ENCODE measurements at places on chromosomes 2 and 18. TPM values are rescaled to one million over a fixed set of nuclear protein-coding genes. Genes with fewer than 3 reads are reported as not detected.
A peak's percentile ranks its signal among the peaks of the same experiment; 100 is the strongest.

- DNase-seq = no peak
- H3K4me3 ChIP-seq = no peak overlapping the region
- no peaks in the 10 kb centered on the region for H3K36me3 ChIP-seq
- no peak overlapping the region for H3K27ac ChIP-seq
These were observed 21.0 kb downstream of the ZSWIM2 start for GRCh38 chr2:186827862-186828492.

- no peak overlapping the region for H3K4me3 ChIP-seq
- no peak for DNase-seq
- no peak overlapping the region for H3K27ac ChIP-seq
These were observed 73.1 kb downstream of the FTCDNL1 start for GRCh38 chr2:199777916-199778315.

The STRN gene
- 25.9 TPM for total RNA-seq

- no peaks in the 10 kb centered on the region for H3K27me3 ChIP-seq
- H3K36me3 ChIP-seq = peaks cover 32% of the 10 kb centered on the region
- H3K4me3 ChIP-seq = peak overlapping the region; percentile 32
- H3K4me1 ChIP-seq = peaks cover 59% of the 10 kb centered on the region
- no peak for DNase-seq
These were observed 288.6 kb downstream of the PHLPP1 start for GRCh38 chr18:63003899-63004298.

The AAMP gene
- total RNA-seq = 117 TPM

GRCh38 chr18:67525328-67526099 is 9.0 kb upstream of the DSEL start:
- H3K27ac ChIP-seq = peak overlapping the region; percentile 65
- peak; percentile 70 for DNase-seq
- H3K4me1 ChIP-seq = peaks cover 25% of the 10 kb centered on the region
- no peak overlapping the region for H3K4me3 ChIP-seq
- no peaks in the 10 kb centered on the region for H3K36me3 ChIP-seq
- no peaks in the 10 kb centered on the region for H3K27me3 ChIP-seq

DNA sequence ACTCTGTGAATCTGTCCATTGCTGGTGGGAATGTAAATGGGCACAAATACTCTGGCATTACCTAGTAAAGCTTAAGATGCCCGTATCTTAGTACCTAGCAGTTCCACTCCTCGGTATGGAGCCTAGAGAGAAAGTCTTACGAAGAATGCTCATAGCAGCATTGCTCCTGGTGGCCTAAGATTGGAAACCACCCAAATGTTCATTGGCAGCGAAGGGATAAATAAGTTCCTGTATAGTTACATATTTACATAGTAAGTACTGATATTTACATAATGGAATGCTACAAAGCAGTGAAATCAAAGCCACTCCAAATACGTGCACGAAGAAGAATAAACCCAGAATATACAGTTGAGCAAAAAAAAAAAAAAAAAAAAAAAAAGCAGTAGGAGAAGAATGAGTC is 46.7 kb upstream of the PDIA6 start:
- H3K36me3 ChIP-seq = no peaks in the 10 kb centered on the region
- H3K4me1 ChIP-seq = no peaks in the 10 kb centered on the region
- H3K27ac ChIP-seq = no peak overlapping the region
- DNase-seq = no peak

GRCh38 chr2:177340158-177340557 is 52.4 kb upstream of the AGPS start:
- no peak overlapping the region for H3K4me3 ChIP-seq
- peaks cover 14% of the 10 kb centered on the region for H3K36me3 ChIP-seq
- no peak for DNase-seq
- H3K27ac ChIP-seq = peak overlapping the region; percentile 13
- H3K4me1 ChIP-seq = peaks cover 28% of the 10 kb centered on the region
- no peaks in the 10 kb centered on the region for H3K27me3 ChIP-seq

The CDC42EP3 gene
- 29.4 TPM for total RNA-seq

DNA sequence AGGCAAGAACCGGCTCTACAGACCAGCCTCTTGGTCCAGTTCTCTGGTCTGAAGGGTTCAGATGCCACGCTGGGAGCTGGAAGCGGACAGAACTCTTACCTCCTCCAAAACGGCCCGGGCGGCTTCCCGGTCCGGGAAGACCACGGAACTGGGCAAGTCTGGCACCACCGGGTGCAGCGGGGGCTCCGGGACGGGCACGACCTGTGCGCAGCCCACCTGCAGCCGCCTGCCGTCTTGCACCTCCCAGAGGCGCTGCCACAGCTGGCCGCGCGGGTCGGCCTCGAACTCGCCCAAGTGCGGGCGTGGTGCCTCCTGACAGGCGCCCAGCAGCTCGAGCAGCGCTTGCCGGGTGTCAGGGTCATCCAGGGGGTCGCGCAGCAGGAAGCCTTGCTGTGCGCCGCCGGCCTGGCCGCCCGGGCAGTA is 773 bp downstream of the CMPK2 start:
- H3K4me3 ChIP-seq = peak overlapping the region; percentile 78
- H3K4me1 ChIP-seq = peaks cover 14% of the 10 kb centered on the region
- H3K27ac ChIP-seq = no peak overlapping the region
- no peaks in the 10 kb centered on the region for H3K27me3 ChIP-seq
- H3K36me3 ChIP-seq = peaks cover 9% of the 10 kb centered on the region
- DNase-seq = no peak

DNA sequence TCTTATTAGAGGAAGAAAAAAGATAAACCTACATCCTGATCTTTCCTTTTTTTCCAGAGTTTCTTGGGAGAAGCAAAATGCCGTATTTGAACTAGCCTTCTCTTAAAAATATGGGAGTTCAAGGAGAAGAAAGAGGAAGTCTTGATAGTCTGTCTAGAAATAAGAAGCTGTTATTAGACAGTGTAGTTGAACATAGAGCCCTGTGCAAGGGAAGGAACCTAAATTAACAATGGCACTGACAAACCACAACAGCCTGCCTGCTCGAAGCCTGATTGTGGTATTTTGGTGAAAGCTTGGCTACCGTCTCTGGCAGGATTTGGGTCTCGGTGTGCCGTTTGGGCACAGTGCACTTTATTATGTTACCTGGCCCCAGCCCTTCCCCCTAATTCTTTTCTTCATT is 17.1 kb downstream of the SMARCAL1 start:
- H3K36me3 ChIP-seq = peaks cover 17% of the 10 kb centered on the region
- no peak overlapping the region for H3K27ac ChIP-seq
- DNase-seq = no peak
- H3K27me3 ChIP-seq = no peaks in the 10 kb centered on the region
- H3K4me3 ChIP-seq = no peak overlapping the region
- no peaks in the 10 kb centered on the region for H3K4me1 ChIP-seq

DNA sequence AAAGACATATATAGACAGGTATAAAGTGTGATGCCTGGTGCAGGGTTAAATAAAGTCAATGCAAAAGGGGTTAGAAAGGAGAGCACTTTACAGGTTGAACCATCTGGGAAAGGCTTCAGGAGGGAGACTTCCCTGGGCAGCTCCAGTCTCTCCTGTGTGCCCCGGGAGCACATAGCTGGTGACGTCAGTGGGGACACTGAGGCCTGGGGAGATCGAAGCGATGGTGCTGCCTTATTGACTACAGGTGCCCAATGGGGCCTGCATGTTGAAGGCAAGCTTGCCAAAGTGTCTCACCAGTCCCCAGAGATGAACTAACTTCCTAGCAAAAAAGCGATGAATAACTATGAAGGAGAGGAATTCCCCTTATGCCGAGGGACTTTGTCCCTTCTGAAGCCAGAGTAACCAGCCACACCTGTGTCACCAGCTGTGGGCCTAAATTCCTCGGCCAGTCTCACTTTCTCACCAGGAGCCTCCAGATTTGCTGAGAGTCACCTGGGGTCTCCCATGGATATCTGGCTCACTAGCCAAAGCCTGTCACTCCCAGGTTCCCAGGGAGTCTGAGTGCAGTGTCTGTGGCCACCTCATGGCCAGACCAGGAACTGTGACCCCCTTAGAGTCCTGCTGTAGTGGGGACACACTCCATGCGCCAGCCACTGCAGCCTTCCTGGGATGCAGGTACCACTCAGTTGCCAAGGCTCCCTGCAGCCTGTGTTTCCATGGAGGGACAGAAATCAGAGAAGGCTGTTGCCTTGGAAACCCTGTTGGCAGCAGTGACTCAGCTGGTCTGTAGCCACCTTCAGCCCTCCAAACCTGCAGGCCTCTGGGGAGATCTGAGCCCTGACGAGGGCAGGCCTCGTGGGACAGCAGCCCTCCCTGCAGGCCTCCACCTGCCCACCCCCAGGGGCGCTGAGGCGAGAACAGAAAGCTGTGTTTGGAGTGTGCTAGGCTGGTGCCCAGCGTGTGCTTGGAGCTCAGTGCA is 128.7 kb downstream of the CTIF start:
- DNase-seq = peak; percentile 33
- peaks cover 25% of the 10 kb centered on the region for H3K4me1 ChIP-seq
- H3K27ac ChIP-seq = no peak overlapping the region
- no peaks in the 10 kb centered on the region for H3K27me3 ChIP-seq

DNA sequence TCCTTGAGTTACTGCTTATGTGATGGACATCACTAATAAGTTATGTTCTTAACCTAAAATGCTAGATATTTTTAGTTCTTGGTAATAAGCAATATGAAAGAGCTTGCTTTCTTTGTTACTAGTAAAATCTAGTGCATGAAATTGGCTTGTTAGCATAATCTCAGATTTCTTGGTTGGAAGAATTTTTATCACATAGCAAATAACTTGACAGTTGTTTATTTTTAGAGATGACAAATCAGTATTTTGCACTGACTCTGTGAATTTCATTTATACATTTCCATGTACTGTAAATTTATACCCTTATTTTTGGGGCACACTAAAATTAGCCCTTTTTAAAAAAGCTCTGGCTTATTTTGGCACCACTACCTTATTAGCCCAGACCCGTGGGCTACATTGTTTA is 45.6 kb downstream of the LCLAT1 start:
- H3K27ac ChIP-seq = no peak overlapping the region
- H3K4me3 ChIP-seq = no peak overlapping the region
- no peaks in the 10 kb centered on the region for H3K27me3 ChIP-seq

DNA sequence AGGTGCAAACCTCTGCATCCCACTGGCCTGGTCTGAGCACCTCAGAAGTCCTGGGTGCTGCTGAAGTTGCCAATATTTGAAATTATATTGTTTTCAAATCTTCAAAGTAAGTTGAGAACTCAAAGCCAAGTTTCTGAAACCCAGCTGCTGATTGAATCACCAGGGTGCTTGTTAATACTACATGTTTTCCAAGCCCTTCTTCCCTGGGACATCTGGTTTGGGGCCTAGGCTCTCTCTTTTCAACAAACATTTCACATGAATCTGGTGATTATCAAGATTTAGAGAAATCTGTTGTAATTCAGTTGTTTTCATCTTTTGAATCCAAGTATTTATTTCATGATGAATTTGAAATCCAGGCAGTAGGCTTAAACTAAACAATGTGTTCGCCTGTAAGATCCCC is 24.4 kb downstream of the MLPH start:
- H3K4me1 ChIP-seq = peaks cover 20% of the 10 kb centered on the region
- no peak overlapping the region for H3K27ac ChIP-seq
- H3K4me3 ChIP-seq = no peak overlapping the region
- no peak for DNase-seq
- peaks cover 10% of the 10 kb centered on the region for H3K36me3 ChIP-seq

DNA sequence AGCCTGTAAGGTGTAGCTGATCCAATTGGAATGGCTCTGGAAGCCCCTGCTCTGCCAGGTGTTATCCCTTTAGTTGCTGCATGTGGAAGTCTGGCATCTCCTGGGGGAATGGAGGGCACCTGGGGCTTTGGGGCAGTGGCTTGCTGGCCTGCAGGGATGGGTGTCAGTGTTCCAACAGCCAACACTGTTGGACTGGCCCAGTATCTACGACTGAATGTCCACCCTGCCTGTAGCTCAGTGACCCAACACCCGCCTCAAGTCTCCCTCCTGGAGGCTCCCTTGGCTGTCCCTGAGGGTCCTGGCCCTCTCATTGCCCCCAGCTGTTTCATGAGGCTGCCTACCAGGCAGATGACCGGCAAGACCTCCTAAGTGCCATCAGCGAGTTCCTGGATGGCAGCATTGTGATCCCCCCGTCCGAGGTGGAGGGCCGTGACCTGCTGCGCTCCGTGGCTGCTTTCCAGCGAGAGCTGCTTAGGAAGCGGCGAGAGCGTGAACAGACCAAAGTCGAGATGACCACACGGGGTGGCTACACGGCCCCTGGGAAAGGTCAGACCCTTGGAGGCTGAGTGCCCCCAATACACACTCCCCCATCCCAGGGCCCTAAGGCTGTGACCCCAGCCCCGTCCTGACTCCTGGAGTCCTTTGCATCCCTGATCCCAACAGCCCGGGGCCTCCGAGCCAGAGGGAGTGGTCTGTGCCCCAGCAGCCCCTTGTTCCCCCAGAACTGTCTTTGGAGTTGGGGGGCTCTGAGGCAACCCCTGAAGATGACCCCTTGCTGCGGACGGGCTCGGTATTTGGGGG is 7.7 kb downstream of the SLC4A3 start:
- H3K4me1 ChIP-seq = peaks cover 8% of the 10 kb centered on the region
- H3K4me3 ChIP-seq = no peak overlapping the region
- H3K27ac ChIP-seq = no peak overlapping the region

DNA sequence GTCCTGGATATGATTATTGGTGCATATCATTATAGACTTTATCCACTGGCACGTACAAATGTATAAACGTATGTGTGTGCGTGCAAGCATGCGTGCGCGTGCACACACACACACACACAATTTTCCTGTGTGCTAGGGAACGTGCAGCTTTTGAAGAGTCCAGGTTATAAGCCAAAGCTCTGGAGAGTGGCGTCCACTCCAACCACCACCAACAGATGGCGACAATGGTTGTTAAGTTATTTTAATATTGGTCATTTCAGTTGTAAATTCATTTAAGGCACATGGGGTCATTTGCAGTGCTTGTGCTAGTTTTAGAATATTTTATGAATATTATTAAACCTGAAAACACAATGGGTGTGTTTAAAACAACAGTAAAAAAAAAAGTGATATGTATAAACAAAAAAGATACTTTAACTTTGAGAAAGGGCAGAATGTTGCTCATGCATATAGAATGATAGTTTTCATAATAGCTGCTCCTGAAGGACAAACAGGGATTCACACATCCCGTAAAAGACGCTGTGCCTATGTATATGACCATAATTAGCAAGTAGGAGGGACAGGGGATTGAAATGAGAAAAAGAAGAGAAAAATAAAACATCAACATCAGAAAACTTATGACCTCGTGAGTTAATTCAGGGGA is 124.2 kb upstream of the ITGB6 start:
- H3K4me3 ChIP-seq = no peak overlapping the region
- no peak overlapping the region for H3K27ac ChIP-seq
- peak; percentile 58 for DNase-seq

- H3K36me3 ChIP-seq = no peaks in the 10 kb centered on the region
- H3K27me3 ChIP-seq = no peaks in the 10 kb centered on the region
- no peak overlapping the region for H3K27ac ChIP-seq
These were observed 19.3 kb upstream of the TMEM18 start for GRCh38 chr2:696463-696862.

DNA sequence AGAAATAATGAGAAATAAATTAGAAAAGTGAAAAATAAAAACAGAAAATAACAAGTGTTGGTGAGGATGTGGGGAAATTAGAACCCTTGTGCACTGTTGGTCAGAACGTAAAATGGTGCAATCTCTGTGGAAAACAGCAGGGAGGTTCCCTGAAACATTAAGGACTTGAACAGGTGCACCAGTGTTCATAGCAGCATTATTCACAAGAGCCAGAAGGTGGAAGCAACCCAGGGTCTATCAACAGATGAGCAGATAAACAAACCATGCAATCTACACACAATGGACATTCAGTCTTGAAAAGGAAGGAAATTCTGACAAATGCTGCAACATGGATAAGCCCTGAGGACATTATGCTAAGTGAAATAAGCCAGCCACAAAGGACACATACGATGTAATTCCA is 58.2 kb upstream of the TFCP2L1 start:
- no peaks in the 10 kb centered on the region for H3K27me3 ChIP-seq
- H3K36me3 ChIP-seq = peaks cover 30% of the 10 kb centered on the region
- no peak overlapping the region for H3K4me3 ChIP-seq
- DNase-seq = no peak
